Activated CD8-positive, alpha-beta memory T cell treated with anti-CD3 and anti-CD28 coated beads for 24 hours (primary cell): ENCODE measurements at places on chromosomes 5 and 9.
A peak's percentile ranks its signal among the peaks of the same experiment; 100 is the strongest.

- no peak for DNase-seq
Measured at GRCh38 chr5:121704291-121704690, 147.4 kb upstream of the FTMT start.

GRCh38 chr5:6475626-6476312 is 27.1 kb downstream of the UBE2QL1 start:
- DNase-seq: no peak

- no peak for DNase-seq
Measured at GRCh38 chr5:675111-675870, 17.9 kb downstream of the TPPP start.

- DNase-seq: no peak
Measured at GRCh38 chr5:124729720-124730359, 16.6 kb downstream of the ZNF608 start.

DNA sequence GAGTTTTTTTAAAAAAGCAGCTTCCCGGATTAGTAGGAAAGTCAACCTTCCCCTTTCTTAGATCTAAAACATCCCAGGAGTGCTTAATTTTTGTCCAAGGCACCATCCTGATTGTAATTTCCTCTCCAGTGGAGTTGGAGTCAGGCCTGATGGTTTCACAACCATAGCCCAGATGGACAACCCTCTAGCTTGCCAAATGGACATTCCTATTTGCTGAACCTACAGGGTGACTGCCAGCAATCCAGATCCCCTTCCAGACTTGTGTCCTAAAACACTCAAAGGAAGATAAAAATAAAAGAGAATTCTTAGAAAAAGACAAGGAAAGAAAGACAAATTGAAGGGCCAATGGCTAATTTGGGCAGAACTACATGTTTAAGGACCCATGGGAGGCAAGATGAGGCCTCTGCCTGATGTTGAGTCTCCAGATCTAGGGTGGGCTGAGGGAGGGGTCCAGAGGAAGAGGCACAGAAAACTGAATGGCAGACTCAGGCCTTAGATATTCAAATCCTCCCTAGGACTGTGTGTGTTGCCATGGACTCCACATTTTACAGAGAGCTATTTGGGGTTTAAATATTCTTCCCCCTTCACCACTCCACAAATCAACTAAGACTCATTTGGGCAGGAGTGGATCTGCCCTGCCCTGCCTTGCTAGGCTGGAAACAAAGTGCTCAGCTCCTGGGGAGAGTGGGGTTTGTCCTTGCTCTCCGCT is 38.5 kb upstream of the SLC44A1 start:
- no peak for DNase-seq

GRCh38 chr9:131735238-131736128 is 4.4 kb downstream of the RAPGEF1 start:
- DNase-seq: no peak

GRCh38 chr5:2892466-2893000 is 141.1 kb upstream of the IRX2 start:
- no peak for DNase-seq

- DNase-seq: no peak
Measured at GRCh38 chr5:139474890-139475791, 4.3 kb downstream of the SMIM33 start.

GRCh38 chr5:162911873-162912272 is 525.5 kb upstream of the CCNG1 start:
- DNase-seq: no peak

DNA sequence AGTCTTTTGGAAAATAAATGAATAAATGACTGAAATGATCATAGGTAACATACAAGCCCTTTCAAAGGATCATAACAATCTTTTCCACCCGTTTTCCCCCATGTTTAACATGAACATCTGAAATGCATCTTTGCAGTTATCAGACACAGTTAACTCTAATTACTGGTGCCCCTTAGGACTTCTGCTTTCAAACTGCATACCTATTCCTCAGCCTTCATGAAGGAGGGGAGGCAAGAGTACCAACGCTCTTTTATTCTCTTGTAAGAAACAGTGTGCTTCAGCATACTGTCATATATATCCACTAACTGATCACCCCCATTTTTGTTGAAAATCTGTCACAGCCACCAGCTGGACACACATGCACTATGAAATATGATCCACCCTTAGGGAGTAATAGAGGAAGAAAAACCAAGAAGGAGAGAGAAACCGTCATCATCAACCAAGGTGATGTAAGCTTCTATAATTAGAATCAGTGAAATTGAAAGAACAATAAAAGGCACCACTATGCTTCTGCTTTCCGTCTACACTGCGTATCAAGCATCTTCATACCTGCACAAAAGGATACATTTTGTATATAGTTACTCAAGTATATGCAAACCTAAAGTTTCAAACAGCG is 98.7 kb downstream of the RAPGEF6 start:
- no peak for DNase-seq

DNA sequence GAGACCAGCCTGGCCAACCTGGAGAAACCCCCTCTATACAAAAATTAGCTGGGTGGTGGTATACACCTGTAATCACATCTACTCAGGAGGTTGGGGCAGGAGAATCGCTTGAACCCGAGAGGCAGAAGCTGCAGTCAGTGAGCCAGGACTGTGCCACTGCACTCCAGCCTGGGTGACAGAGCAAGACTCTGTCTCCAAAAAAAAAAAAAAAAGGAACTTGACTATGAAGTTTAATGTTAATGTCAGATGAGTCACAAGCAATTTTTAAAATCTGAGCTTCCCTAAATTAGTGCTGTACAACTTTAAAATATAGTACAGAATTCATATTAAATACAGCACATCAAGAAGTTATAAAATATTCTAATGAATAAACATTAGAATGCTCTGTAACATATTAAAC is 1.5 kb downstream of the MEIKIN start:
- DNase-seq: no peak

DNA sequence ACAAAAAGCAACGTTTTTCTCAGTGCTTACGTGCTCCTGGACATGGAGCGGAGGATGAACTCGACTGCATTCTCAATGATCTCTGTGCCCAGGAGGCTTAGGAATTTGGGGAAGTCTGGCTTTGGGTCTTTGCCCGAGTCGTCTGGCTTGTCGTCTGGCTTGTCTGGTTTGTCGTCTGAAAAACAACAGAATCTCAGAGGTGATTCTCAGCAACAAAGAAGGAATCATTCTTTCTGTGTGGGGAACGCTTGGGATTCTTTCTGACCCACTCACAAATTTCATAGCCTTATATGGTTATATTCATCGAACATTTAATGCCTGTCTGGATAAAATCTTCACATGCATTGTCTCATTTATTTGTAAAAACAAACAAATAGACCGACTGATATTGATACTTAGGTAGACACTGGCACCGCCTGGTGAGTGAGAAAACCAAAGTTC is 4.7 kb downstream of the C5orf46 start:
- DNase-seq: no peak

DNA sequence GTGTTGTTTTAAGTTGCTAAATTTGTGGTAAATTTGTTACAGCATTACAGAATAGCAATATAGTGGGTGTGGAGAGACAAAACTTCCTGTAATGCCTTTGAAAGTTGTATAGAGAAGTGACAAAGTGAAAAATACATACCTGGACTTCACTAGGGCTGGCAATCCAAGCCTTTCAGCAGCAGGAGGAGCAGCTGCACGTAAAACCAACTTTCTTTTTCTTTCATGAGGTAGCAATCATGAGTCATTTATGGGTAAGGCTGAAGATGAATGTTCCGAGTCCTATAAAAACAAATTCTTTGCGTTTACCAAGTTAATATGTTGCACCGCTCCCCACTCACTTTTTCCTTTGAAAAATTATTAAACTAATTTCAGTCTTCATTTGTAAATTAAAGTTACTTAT is 1138.2 kb downstream of the TAF11L14 start:
- DNase-seq: no peak

- DNase-seq: peak; percentile 79
Measured at GRCh38 chr9:127586537-127586936, 25.5 kb upstream of the STXBP1 start.

DNA sequence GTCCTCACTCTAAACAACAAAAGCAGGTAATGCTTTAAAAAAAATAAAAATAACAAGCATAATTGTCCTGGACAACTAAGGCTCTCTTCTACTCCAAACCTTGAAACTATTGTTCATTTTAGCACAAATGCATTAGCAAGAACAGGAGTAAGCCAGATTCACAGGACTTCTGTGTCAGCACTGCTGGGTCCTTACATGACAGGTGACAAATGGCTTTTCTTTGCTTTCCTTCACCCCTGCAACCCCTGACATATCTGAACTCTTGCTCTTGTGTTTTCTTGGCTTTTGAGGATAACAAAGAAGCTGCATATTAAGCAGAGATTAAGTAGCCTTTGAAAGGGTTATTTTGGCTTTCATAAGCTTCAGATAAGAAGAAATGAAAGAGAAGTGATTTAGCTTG is 71.1 kb downstream of the ZNF474 start:
- DNase-seq: no peak

- no peak for DNase-seq
Measured at GRCh38 chr5:1764606-1764960, 35.1 kb downstream of the MRPL36 start.

GRCh38 chr5:134575316-134575715 is 49.8 kb downstream of the JADE2 start:
- no peak for DNase-seq

DNA sequence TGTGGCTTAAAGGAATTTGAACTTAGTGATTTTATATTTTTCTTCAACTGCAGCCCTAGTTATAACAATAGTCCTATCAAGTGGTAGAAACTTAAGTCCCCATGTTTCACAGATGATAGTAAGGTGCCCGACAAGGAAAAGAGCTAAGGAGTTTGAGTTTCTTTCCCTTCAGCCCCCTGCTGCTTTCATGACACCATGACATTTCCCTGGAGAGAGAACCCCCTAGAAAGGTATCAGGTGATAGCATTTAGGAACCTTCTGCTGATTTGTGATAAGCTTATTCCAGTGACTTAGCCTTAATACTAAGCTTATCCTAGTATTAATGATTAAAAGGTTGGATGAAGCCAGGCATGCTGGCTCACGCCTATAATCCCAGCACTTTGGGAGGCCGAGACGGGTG is 623.8 kb upstream of the TYRP1 start:
- no peak for DNase-seq

GRCh38 chr5:67133217-67133616 is 63.4 kb downstream of the CD180 start:
- no peak for DNase-seq

- DNase-seq: no peak
Measured at GRCh38 chr5:40355181-40355580, 324.5 kb upstream of the PTGER4 start.

- no peak for DNase-seq
Measured at GRCh38 chr5:156020647-156021046, 306.3 kb upstream of the SGCD start.
